ENCODE measurements at places on chromosomes 12 and 14.

DNA sequence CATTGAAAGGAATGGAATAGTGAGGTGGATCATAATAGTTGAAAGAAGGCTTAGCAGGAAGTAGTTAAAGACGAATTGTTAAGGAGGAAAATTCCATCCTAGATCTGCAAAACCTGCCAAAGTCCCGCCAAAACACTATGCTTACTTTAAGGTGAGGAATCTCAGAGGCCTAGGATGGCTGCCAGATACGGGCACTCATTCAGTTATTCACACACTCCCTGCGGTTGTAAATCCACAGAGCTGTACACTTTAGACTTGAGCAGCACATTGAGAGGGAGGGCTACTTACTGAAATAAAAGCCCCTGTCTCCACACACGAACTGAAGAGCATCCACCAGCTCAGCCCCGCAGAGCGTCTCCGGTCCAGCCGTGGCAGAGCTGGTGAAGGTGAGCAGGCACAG is 5.0 kb downstream of the IGF1 start:
- DNase-seq: no peak

GRCh38 chr14:26598672-26599131 is 869 bp upstream of the NOVA1 start:
- no peak for DNase-seq

- no peak for DNase-seq
Measured at GRCh38 chr12:46494424-46494823, 121.9 kb upstream of the SLC38A2 start.

DNA sequence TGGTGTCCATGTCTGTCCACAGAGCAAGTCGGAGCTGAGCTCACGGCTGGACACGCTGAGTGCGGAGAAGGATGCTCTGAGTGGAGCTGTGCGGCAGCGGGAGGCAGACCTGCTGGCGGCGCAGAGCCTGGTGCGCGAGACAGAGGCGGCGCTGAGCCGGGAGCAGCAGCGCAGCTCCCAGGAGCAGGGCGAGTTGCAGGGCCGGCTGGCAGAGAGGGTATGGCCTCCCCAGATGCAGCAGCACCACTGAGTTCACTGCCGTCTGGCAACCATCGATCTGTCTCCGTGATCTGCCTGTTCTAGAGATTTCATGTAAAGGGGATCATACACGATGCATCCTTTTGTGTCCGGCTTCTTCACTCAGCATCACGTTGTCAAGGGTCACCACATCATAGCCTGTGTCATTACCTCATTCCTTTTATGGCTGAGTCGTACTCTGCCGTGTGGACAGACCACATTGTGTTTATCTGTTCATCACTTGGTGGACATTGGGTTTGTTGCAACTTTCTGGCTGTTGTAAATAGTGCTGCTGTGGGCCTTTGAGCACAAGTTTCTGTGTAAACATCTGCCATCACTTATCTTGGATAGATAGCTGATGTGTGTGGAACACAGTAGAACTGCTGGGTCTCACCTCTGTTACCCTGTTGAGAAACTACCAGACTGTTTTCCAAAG is 21.9 kb downstream of the HIP1R start:
- no peak for DNase-seq

GRCh38 chr12:56358836-56359532 is 923 bp downstream of the STAT2 start:
- peak; percentile 46 for DNase-seq

DNA sequence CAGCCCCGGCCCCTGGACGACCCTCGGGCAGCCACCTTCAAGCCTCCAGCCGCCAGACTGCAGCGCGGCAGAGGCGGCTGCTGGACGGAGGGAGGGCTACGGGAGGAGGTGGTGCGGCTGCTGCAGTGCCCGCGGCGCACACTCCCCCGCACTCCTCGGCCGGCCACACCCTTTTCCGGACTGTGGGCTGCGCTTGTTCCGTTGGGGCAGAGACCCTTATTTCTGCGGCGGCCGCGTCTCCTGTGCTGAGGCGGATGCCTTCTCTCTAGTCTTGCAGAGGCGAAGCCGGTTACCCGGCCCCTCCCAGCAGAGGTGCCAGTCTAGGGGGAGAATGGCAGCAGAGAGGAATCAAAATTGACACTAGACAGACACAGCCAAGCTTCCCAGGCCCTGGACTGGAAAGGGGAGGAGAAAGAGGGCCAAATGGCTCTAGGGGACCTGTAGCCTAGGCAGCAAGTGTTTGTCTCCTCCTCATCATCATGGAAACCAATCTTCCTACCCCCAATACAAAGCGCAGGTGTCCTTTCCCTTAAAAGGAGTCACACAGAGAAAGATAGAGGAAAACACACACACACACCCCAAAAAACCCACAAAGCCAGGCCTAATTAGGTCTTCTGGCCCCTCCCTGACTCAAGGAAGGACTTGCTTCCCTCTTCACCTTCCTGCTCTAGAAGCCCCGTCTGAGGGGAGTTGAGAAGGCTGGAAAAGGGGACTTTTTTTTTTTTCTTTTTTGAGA is 1.3 kb downstream of the ESYT1 start:
- peak; percentile 91 for DNase-seq

- DNase-seq: no peak
Measured at GRCh38 chr12:11768233-11768965, 118.9 kb downstream of the ETV6 start.

- no peak for DNase-seq
Measured at GRCh38 chr12:3325736-3326135, 165.3 kb upstream of the PRMT8 start.

GRCh38 chr14:36905272-36905888 is 243.7 kb downstream of the PAX9 start:
- no peak for DNase-seq

- DNase-seq: peak; percentile 67
Measured at GRCh38 chr12:116060764-116061163, 216.7 kb downstream of the MED13L start.

GRCh38 chr12:27177706-27178105 is 66.4 kb upstream of the STK38L start:
- DNase-seq: no peak

GRCh38 chr14:104680056-104680805 is 9.2 kb upstream of the INF2 start:
- DNase-seq: peak; percentile 77

- peak; percentile 64 for DNase-seq
Measured at GRCh38 chr12:92030618-92031017, 115.0 kb downstream of the BTG1 start.

- DNase-seq: no peak
Measured at GRCh38 chr12:3168223-3169221, 91.3 kb downstream of the TSPAN9 start.

DNA sequence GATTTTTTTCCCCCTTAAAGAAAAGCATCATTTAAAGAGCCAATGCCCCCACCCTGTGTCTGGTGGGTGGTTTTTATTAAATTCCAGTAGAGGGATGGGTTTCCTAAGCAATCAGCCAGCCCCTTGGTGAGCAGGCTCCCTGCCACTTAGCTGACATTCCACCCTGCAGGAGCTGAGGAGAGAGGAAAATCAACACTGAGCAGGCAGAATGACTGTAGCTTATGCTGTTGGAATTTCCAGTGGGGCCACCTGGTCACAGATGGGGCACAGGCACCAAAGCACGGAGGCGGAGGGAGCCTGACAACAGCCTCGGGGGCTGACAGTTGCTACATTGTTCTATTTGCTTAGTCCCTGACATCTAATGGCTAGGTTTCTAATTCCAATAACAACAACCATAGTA is 127.7 kb downstream of the TMEM30B start:
- DNase-seq: no peak

DNA sequence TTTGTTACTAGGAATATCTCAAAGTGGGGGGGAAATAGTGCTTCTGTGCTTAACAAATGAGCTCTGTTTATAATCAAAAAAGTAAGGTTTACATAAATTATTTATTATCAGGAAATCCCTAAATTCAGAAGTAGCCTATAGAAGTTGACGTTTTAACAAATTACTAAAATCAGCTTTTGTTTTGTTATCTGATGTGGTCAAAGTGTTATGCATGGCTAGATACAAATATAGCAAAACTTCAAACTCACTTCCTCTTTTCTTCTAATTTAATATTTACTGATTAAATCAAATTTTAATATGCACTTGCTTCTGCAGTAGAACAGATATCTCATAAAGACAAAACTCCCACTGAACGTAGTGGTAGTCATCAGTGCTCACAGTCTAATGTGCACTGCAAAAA is 47.5 kb downstream of the GARIN6 start:
- no peak for DNase-seq

DNA sequence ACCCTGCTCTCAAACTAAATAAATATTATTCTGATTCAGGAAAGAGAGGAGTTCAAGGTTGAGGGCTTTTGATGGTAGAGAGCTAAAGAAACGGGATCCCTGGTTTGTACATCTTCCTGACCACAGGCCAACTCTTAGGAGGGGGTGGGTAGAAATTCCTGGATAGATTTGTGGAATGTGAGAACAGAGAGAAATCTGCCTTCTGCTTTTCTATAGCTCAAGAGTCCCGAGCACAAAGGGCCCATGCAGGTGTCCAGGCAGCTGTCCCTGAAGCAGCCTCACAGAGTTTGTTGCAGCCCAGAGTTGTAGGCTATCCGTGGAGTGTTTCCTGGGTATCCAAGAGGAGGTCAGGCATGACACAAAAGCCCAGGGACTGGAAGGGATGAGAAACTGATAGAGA is 198.6 kb downstream of the BCAT1 start:
- DNase-seq: no peak

- peak; percentile 31 for DNase-seq
Measured at GRCh38 chr12:132066345-132066685, 77.8 kb downstream of the DDX51 start.

DNA sequence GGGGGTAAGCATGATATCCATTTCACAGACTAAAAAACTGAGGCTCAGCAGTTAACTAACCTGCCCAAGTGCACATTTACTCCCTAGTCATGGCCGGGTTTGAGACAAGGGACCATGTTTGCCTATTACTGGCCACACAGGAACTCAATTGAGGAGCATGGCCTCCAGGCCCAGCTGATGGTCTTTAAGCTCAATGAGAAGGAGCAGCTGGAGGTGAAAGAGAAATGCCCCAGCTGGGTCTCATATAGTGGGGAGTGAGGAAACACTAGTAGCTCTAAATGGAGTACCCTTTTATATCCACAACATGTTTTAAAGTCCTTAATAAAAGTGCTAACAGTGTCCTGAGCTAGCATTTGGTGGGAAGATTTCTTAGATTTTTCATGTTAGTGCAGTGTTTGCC is 1.6 kb downstream of the TDP1 start:
- DNase-seq: no peak

GRCh38 chr12:68638171-68638570 is 27.5 kb downstream of the RAP1B start:
- DNase-seq: no peak

DNA sequence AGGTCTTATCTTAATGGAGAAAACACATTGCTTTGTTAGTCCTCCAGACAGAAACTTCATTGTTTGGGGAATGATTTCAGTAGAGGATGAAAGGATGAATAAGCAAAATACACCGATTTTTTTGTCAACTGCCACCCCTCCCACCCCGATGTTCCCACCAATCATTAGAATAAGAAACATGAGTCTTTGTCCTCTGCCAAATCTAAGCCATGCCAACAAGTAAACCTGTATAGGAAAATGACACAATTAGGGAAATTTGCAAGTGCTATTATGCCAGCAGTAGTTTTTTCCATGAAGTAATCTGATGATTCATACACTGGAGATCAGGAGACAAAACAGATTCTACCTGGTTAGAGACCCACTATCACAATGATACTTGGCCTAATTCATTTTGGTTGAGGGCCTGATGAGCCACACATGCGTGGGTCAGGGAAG is 35.9 kb downstream of the FLRT2 start:
- no peak for DNase-seq

- peak; percentile 81 for DNase-seq
Measured at GRCh38 chr14:105527826-105528585, 1.6 kb downstream of the TMEM121 start.

GRCh38 chr12:65881348-65881961 is 57.2 kb downstream of the HMGA2 start:
- DNase-seq: peak; percentile 44

DNA sequence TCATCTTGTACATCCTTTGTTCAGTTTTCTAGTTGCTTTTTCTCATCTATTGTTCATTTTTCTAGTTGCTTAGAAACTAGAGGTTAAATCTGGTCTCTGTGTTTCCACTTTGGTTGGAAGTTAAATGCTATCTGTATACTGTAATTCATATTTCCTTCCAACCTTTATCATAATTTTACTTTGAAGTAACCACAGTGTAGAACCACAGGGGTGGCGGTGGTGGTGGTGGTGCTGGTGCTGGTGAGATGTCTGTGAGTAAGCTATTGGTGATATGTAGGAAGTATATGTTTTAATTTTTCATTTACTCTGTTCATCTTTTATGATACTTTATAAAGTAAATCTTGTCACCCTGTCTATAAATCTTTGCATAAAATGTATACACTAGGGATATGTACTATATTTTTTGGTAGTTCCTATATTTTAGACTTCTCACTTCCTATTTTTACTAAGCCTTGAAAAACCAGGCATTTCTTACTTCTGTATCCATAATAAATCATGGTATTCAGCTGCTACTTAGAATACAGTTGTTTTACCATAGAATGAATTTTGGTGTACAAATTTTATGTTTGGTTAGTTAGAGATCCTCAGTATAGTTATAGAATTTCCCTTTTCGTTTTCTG is 31.9 kb downstream of the CCDC91 start:
- DNase-seq: peak; percentile 23

DNA sequence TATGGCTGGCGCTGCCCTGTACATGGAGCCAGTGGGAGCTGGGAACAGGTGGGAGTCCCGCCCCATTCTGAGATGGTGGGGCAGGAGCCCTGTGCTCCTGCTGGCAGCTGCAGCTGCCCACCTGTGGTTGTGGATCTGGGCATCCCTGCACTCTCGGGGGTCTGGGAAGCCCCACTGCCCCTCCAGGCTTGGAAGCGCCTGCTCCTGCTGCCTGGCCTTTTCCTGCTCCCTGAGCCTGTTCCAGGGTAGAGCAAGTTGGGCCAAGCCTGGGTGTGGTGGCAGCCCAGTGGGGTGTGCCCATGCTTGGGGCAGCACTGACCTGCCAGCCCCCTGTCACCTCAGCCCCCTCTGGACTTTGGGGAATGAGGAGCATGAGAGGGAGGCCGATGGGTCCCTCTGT is 104.0 kb downstream of the MNAT1 start:
- no peak for DNase-seq

DNA sequence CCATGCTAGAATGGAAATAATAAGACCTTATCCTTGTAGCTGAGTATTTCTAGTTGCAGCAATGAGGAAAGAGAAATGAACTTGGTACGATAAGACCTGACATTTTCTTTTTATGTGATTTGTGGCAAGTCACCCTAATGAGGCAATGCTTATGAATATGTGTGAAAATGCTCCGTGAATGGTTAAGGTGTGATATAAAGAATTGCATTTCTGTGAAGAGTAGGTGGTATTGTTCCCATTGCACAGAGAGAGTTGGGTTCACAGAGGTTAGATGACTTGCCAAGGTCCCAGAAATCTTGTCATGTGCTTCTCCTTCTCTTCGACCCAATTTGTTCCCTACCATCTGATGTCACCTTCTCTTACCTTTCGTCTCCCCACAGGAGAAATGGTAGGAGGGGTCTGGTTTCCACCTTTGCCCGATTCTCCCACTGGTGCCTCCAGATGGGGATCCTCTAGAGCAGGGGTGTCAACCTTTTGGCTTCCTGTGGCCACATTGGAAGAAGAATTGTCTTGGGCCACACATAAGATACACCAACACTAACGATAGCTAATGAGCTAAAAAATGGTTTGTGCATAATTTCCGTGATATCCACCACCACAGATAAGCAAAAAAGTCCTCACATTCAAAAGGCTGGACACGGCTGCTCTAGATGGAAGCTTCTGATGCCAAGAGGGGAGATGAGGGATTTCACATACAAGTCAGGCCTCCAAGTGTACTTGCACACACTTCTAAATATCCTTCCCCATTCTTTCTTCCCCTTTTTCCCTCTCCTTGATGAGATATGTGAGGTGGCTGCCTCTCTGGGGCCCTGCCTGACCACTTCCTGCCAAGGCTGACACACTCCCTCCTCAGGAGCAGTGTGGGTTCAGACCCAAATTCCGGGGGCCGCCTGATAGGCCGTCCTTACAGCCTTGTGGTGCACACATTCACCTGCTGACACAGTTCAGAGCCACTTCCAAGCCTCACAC is 96.1 kb downstream of the PLXNC1 start:
- peak; percentile 96 for DNase-seq
